ENCODE measurements at places on chromosomes 13 and 19.
A peak's percentile ranks its signal among the peaks of the same experiment; 100 is the strongest.

- DNase-seq: no peak
These were observed 18.0 kb downstream of the CATSPERD start for GRCh38 chr19:5738423-5738822.

GRCh38 chr19:29811125-29812079 is at the start of gene CCNE1:
CCNE1 (plus strand) TSS chr19:29811991; CDS start chr19:29812556, 565 bp downstream.
- peak; percentile 76 for DNase-seq

DNA sequence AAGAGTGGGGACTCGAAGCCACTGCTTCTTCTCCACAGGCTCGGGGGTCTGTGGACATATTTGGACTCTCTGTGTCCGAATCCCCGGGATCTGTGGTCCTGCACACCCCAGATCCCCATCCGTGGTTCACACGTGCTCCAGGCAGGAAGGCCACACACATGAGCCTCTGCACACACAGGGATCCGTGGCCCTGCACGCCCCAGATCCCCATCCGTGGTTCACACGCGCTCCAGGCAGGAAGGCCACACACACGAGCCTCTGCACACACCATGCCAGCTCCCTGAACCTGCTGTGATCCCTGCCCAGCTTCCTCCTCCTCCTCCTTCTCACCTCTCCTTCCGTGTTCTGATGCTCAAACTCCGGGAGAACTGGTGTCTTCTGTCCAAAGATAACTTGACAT is 3.1 kb downstream of the TEX29 start:
- no peak for DNase-seq

DNA sequence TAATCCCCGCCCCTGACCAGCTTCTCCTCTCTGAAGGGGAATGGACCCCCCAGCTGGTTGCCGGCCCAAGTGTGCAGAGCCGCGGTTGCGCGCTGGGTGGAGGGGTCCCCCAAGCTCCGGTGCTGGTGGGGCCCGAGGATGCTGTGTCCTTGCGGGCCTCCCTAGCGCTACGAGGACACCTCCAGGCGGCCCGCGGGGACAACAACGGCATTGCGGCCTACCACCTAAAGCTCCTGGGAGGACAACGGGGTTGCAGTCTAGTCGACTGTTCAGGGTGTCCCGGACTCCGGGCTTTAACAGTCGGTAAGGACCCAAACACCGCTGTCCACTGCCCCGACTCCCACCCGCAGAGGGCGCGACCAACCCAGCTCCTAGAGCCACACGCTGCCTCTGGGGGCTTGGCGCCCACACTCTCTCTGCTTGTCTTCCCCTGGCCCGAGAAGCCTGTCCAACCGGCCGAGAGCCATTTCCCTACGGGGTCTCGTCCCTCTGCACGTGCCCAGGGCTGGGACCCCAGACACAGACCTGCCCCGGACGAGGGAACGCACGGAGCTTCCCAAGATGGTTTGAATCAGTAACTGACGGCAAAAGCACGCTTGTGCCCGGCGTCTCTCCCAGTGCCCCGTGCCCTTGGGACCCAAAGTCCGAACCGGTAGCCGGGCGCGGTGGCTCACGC is 927 bp upstream of the SDHAF1 start:
- DNase-seq: no peak

GRCh38 chr13:41541142-41541938 is 84.0 kb downstream of the RGCC start:
- no peak for DNase-seq

GRCh38 chr19:15025217-15025616 is 24.1 kb upstream of the CASP14 start:
- peak; percentile 17 for DNase-seq

GRCh38 chr13:103948426-103948825 is 882.2 kb upstream of the SLC10A2 start:
- DNase-seq: no peak

GRCh38 chr13:112241288-112241687 is 134.9 kb upstream of the SPACA7 start:
- DNase-seq: no peak

DNA sequence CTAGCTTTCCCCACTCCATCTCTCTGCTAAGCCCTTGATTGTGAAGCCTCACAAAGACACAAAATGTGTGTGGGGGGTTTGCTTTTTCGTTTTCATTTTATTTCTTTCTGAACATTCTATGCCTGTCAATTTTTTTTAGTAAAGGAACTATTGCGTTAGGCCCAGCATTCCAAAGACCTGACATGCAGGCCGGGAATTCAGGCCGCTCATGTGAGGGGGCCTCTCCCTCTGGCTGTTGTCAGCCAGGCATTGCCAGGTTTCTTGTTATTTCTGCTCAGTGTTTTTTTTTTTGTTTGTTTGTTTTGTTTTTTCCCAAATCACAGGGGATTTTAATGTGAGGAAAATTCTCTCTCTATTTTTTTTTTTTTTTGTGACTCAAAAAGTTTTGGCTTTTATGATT is 10.3 kb upstream of the MEDAG start:
- DNase-seq: no peak

DNA sequence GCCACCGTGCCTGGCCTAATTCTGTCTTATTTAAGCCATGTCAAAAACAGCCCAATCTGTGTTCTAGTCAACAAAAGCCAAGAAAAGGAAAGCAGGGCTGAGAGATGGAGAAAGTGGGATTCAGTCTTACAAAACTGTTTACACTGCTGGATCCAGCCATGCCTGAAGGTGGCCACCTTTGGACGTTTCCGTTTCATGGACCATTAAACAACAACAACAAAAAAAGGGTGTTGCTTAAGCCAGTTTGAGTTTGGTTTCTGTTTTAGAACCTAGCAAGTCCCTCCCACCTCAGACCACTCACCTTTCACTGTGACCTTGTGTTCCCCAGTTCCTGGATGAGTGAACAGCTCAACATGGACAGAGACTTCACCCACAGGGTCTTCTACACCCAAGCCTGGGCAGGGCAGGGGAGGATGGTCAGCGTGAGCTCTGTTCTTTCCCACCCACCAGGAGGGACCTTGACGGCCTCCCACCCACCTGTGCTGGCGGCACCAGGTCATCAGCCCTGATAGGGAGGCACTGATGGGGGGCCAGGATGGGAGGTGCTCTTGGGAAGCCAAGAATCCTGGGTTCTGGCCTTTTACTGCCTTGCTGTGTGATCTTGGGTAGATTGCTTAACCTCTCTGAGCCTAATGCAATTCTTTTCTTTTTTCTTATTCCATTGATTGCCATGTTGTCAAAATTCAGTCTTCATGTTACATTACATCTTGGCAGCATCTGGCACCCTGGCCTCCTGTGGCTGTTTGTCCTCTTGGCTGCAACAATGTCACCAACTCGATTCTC is 56.2 kb downstream of the COLGALT1 start:
- no peak for DNase-seq

DNA sequence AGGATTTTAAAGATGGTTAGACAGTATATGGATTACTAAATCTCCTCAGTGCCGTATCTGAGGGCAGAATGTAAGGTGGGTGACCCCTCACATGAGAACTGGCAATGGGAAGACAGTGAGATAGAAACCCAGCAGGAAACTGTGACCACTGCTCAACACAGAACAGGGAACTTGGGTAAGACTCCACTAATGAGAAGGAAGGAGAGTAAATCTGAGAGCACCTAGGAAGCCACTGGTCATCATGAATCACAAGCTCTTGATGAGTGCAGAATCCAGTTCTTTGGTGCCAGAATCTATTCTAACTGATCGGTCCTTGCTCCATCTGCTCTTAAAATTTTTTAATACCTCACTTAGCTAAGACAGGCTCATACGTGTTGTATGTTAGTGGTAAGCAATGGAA is 261.8 kb downstream of the KLF12 start:
- DNase-seq: no peak

- no peak for DNase-seq
These were observed 26.4 kb downstream of the BORA start for GRCh38 chr13:72754111-72754510.

- no peak for DNase-seq
These were observed 32.2 kb downstream of the CNMD start for GRCh38 chr13:52707375-52707774.

GRCh38 chr19:19106056-19106551 is 32.2 kb downstream of the TMEM161A start:
- DNase-seq: no peak

GRCh38 chr13:103130681-103131210 is 64.5 kb upstream of the SLC10A2 start:
- DNase-seq: no peak

- no peak for DNase-seq
These were observed 634.6 kb upstream of the ARGLU1 start for GRCh38 chr13:107202371-107203023.

DNA sequence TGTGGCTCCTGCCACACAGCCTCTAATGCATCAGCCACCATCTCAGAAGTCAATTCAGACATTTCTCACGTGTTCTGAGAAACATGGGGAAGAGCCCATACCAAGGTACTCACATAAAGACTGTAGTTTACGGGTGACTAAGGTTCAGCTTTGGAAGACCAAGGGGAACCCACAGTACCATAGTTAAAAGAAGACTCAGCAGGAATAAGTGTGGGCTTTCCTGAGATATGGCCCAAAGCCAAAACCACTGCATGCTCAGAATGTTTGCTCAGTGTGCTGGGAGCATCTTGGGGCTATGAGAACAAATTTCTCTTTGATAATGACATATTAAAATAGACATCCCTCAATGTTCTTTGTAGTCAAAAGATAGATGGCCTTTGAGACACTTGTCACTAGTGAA is 283.8 kb downstream of the DCT start:
- no peak for DNase-seq

- DNase-seq: peak; percentile 63
These were observed 485.5 kb downstream of the DIAPH3 start for GRCh38 chr13:59677966-59678814.

GRCh38 chr19:28126135-28126898 is 1086.6 kb downstream of the UQCRFS1 start:
- DNase-seq: no peak

- DNase-seq: no peak
These were observed 8.6 kb downstream of the EPN1 start for GRCh38 chr19:55683449-55684261.

DNA sequence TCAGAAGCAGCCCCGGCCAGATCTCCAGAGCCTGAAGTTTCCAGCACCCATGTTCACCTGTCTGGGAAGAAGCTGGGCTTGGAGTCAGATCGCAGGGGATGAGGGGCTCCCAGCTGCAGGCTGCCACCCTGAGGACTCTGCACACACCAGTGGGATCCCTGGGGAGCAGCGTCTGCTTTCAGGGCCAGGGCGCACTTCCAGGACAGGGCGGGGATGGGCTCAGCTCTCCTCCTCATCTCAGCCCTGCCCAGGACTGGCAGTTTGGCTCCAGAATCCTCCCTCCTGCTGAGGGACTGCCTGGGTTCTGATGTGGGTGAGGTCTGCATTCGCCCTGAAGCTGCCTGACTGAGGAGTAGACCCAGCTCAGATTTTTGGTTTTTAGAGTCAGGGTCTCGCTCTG is 3.5 kb downstream of the SLC7A9 start:
- DNase-seq: no peak

- DNase-seq: no peak
These were observed 4.6 kb upstream of the UBL3 start for GRCh38 chr13:29855009-29855408.

GRCh38 chr13:46195016-46195415 is 13.0 kb upstream of the LCP1 start:
- DNase-seq: no peak

GRCh38 chr13:92196591-92197256 is 798.3 kb downstream of the GPC5 start:
- no peak for DNase-seq

DNA sequence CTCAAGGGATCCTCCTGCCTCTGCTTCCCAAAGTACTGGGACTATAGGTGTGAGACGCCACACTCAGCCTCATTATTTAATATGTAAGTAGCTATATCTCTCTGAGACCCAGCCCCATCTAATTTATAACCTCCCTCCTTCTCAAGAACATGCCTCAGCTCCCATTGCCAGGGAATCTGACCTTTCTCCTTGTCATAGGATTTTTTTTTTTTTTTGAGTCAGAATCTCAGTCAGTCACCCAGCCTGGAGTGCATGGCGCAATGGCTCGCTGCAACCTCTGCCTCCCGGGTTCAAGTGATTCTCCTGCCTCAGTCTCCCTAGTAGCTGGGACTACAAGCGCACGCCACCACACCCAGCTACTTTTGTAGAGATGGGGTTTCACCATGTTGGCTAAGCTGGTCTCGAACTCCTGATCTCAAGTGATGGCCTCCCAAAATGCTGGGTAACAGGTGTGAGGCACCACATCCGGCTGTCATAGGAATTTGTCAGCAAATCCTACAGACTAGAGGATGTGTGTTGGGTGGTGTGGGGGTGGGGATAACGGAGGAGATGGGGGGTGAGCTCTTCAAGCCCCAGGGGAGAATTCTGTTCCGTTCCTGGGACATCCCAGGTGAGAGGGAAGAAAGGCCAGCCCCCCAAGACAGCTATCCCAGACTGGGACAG is 5.1 kb upstream of the EPS8L1 start:
- no peak for DNase-seq

- DNase-seq: no peak
These were observed 1323.9 kb upstream of the SPRY2 start for GRCh38 chr13:81664872-81665271.

DNA sequence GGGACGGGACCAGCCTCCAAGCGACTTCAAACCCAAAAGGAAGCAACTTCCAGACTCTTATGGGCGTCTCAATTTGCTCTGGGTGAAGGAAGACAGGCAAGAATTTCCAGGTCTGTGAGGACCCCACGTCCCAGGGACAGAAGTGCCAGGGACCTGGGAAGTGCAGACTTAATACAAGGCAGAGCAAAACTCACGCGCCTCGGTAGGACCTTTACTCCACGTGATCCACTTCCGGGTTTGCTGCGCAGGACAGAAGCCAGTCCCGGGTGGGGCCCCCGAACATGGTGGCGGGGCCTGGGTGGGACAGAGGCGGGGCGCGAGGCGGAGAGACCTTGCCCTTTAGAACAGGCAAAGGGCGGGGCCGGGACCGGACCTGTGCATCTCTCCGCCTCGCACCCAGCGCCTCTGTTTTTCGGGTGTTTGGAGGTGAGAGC is 9.3 kb downstream of the ZNF611 start:
- DNase-seq: no peak

- peak; percentile 89 for DNase-seq
These were observed 13.4 kb downstream of the TM6SF2 start for GRCh38 chr19:19259741-19260140.

GRCh38 chr19:2324220-2324948 is 4.0 kb downstream of the LSM7 start:
- no peak for DNase-seq

Data from MV-4-11 (cell line).